ENCODE measurements at places on chromosomes 7 and 10.

DNA sequence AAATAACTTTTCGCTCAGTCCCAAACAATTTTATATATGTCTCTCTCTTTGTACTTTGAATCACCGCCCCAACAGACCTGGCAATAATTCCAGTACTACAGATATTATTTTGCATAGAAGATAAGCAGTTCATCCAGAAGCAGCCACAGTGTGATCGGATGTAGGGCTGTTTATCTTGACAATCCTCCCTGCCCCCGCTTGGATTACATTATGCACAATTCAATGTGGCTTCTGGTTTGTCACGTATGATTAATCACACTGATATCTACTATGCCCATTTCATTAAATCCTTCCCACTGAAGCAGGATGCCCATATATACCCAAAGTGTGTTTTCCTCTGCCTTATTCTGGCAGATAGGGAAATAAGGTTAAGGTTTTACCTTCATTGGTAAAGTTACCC, 115.2 kb downstream of the PDE1C start:
- DNase-seq: no peak

GRCh38 chr10:97843281-97843671, 6.4 kb upstream of the GOLGA7B start:
- no peak for DNase-seq

DNA sequence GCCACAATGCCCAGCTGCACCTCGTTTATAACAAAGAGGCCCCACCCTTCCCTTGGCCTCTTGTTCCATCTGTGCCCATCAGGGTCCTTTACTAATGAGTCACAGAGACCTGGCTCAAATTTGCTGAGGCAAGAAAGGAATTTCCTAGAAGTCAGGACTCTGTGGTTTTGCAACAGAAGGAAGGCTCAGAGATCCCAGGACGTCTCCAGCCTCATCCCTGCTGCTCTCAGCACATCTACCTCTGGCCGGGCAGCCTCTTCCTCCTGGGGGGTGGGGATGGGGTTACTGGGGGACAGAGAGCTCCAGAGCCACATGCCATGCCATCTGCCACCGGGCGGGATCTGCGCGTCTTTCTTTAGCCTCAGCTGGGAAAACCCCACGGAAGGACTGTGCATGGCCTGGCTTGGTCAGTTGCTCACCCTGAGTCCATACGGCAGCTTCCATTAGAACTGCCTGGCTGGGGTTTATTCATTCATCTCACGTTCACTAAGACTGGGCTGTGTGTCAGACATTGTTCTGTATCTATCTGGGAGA, 41.9 kb upstream of the PSMG3 start:
- DNase-seq: no peak

GRCh38 chr10:74039561-74040145, 41.7 kb downstream of the VCL start:
- DNase-seq: no peak

DNA sequence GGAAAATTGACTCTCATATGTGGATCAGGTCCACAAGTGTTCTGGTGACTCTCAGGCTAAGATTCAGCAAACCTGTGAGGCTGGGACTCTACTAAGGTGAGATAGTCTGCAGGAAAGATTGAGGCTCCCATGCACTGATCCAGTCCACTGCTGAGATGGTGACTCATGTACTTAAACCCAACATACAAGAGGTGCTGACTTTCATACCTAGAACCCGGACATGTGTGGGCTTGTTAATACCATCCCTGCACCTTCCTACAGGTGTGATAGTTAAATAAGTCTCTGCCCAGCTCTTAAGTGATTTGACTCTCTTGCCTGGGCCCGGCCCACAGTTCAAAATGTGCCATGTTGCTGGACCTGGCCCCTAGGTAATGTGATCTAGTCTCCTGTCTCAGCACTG, 27.1 kb upstream of the ZNF107 start:
- DNase-seq: no peak

GRCh38 chr7:48782511-48782910, 141.8 kb upstream of the CDC14C start:
- DNase-seq: no peak

DNA sequence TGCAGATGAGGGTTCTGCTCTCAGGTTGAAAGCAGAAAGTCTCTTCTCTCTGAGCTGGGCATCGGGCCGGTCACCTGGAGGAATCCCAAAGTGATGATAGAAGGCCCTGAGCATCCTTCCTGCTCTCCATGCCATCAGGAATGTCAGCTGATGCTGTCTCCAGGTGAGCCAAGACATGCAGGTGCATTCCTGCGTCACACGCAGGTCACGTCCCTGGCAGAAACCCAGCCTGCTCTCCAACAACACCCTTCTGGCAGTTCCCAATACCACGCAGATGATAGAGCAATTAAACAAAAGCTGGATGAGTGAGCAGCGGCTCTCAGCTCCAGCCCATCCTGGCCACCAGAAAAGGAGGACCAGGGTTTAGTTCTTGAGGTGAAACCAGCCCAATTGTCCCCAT, 6.9 kb upstream of the WIPI2 start:
- DNase-seq: no peak

GRCh38 chr10:17888189-17888588, 63.5 kb upstream of the SLC39A12 start:
- no peak for DNase-seq

DNA sequence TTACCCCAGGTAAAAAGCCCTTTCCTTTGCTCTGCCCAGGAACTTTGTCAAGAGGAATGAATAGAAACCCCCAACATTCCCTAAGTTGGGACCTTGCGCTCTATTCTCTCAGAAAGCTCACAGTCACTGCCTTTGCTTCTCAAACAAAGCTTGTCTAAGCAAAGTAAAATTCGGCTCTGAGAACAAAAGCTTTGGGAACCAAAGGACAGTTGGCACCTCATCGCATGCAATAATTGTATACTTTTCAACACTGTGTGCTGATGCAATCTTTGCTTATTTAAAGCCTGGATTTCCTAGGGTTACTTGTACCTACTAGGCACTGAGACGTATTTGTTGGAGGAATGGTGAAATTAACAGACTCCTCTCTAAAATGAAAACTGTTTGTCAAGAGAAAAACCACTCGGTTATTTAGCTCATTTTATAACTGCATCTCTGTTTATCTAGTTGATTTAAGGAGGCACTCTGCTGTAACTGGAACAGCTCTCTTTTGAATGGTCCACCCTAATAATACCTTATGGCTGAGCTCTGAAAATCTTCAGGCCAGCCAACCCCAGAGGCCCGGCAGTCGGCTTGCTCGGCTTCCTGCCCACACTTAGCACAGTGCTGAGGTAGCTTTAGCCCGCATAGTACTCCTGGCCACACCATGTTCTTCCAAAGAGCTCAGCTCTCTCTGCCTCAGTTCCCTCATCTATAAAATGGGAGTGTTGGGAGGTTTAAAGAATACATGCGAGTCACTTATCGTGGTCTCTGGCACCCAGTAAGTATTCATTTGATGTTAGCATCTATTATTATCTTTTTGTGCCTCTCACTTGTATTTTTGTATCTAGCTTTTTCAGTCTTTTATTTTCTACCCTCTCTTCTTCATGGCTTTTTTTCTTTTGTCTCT, 80.2 kb upstream of the PRR15 start:
- DNase-seq: no peak

DNA sequence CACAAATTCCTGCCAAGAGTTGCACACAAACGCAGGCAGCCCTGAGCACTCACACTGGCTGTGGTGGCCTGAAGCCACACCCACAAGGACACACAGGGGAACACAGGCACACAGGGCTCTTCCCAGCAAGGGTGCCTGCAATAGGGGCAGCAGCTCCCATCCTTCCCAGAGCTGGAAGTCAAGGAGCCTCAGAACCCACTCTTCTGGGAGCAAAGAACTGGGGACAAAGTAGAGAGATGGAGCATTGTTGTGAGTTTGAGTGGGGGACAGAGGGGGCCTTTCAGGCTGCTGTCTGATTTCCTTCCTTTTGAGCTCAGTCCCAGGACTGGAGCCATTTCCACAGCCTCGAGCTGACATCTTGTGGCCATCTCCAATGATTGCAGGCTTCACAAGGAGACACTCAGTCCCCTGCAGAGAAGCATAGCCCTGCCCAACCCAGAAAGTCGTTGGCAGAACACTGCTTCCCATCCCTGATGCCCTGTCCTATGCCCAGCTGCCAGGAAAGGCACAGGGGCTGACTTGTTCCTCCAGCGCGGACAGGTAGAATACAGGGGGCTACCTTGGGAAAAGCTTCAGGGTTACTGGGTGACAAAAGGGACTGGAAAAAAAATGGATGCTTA, 34.4 kb upstream of the SLF2 start:
- DNase-seq: no peak

DNA sequence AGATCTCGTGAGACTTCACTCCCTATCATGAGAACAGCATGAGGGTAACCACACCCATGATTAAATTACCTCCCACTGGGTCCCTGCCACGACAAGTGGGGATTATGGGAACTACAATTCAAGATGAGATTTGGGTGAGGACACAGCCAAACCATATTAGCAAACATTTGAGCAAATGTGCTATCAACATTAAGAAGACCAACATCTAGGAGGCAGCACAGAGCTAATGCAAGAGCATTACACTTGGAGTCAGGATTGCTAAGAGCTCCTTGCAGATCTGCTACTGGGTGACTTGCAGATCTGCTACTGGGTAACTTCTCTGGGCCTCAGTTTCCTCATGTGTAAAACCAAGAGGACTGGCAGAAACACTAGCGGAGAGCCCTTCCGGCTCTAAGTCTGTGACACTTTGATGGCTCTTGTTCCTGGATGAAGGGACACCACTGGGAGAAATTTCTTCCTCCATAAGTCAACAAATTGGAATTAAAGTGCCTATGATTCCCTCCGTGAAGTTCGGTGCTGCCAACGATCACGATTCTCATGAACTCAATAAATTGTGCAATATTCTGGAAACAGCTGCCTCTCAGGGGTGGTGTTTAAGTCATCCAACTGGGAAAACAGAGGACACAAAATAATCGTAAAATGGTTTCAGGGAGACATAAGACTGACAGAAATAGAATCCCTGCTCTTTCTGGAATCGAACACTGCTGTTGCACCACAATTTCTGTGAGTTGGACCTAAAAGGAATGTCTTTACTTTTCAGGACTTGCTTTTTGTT, 115.8 kb upstream of the ITGB1 start:
- DNase-seq: no peak

DNA sequence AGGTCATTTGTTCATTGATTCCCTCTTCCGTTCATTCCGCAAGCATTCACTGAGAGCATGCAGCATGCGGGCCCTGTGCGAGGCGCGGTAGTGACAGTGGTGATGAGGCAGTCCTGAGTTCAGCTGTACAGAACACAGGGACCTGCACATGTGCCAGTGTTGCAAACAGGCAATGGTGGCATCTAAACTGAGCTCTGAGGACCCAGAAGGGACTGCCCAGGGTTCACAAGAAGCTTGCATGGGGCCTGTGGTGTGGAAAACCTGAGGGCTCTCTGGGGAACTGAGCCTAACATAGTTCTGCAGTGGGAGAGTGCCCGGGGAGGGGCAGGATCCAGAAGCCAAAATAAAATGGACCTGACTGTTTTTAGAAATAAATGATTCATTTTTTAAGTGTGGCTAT, 13.2 kb downstream of the ZNF488 start:
- no peak for DNase-seq

GRCh38 chr7:74718336-74718735, 55.5 kb upstream of the NCF1 start:
- no peak for DNase-seq

GRCh38 chr10:88106366-88106765, 242.9 kb downstream of the PTEN start:
- no peak for DNase-seq

Data from activated naive CD4-positive, alpha-beta T cell (primary cell).